ENCODE measurements at places on chromosomes 7 and 10.

DNA sequence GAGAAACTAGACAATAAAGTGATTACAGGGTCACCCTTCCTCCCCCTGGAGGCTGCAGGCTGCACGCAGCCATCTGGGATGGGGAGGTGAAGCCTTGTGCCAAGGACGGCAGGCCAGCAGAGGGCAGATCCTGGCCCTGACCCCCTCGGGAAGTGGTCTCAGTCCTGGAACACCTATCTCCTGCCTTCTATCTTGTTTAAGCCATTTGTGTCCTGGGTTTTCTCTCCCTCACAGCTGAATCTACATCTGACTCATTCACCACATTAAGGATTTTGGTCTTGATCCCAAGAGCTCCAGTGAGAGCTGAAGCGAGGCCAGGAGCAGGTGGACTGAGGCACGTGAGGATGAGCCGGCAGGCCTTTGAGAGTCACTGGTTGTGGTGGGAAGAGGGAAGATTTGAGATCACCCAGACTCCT lies 16.4 kb upstream of the PARP12 start:
- peak; percentile 79 for ATAC-seq

GRCh38 chr7:66145400-66146104 lies 30.9 kb downstream of the CRCP start:
- peak; percentile 7 for ATAC-seq

DNA sequence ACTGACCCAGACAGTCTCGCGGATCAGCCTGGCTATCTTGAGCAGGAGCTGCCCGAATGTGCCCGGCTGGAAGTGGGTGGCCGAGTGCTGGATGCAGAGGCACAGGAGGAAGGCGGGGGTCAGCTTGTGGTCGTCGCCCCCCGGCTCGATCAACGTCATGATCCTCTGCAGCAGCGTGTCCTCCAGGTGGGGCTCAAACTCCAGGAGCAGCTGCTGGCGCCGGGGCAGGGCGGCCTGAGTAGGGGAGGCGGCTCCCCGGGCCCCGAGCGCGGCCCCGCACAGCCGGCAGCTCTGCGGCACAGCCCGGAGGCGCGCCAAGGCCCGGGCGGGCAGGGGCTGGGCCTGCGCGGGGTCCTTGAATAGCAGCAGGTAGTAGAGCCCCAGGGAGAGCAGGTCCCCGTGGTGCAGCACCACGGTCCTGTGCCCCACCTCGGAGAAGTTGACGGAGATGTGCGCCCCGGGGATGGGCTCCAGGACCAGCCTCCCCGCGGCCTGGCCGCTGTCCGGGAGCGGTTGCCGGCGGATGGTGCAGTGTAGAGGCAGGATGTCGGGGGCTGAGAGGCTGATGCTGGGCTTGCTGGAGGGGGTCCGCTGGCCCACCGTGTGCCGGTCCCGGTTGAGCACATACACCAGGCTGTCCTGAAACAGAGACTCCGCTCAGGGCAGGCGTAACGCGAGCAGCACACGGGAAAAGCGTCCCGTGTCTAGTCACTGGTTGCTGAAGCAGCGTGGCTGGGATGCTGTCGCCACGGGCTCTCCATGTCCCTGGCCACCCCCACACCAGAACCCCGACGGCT lies 27.0 kb downstream of the PAPOLB start:
- ATAC-seq, result no peak

DNA sequence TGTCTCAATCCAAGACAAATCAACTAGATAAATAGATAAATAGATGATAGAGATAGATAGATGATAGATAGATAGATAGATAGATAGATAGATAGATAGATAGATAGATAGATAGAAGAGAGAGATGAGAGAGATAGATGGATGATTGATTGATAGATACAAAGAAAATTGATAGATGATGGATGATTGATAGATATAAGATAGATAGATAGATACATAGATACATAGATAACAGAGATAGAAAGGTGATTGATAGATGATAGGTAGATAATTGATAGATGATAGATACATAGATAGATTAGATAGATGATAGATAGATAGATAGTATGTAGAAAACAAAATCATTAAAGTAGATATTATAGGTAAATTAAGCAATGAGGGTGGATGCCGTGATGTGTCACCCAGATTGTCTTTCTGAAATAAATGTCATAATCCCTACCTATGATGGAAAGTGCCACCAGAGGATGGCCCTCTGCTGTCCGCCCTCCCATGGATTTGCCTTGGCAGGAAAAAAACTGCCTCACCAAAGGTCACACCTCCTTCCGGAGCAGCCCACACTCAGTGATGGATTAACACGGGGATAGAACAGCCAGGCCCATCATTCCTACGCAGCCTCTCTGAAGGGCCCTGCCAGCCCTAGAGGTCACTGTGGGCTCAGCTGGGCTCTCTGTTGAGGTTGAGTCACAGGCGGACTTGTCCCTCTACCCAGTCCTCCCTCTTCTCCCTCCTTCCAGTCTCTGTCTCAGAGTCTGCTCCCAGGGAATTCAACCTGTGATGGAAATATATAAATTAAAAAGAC lies 50.8 kb downstream of the KCNH2 start:
- ATAC-seq, result no peak

- ATAC-seq, result no peak
These were observed 7.3 kb upstream of the ZNF22 start for GRCh38 chr10:44993226-44993921.

DNA sequence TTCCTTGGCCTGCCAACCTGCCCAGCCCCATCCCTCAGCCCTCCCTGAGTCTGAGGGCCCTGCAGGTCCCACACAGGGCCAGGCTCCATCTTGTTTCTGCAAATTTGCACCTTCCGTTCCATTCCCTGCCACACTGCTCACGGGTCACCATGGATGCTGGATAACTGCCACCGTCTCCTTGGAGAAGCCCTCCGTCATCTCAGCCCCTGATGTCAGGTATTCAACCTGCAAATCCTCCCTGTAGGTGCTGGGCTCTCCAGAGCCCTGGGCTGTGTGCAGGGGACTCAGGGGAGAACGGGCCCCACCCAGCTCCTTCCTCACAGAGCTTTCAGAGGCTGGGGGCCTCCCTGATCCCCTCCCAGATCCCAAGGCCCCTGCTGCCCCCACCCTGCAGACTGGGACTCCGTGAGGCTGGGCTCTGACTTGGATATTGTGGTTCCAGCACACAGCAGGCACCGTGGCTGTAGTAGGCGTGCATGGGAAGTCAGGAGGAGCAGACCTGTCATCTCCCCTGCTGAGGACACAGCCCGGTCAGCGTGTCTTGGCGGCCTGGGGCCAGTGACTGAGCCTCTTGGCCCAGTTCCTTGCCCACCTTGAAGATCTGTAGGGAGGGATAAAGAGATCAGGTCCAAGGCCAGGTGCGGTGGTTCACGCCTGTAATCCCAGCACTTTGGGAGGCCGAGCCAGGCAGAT lies 121.7 kb upstream of the TNRC18 start:
- no peak for ATAC-seq

- ATAC-seq, result no peak
These were observed 1021.3 kb downstream of the XPNPEP1 start for GRCh38 chr10:108901781-108902618.

DNA sequence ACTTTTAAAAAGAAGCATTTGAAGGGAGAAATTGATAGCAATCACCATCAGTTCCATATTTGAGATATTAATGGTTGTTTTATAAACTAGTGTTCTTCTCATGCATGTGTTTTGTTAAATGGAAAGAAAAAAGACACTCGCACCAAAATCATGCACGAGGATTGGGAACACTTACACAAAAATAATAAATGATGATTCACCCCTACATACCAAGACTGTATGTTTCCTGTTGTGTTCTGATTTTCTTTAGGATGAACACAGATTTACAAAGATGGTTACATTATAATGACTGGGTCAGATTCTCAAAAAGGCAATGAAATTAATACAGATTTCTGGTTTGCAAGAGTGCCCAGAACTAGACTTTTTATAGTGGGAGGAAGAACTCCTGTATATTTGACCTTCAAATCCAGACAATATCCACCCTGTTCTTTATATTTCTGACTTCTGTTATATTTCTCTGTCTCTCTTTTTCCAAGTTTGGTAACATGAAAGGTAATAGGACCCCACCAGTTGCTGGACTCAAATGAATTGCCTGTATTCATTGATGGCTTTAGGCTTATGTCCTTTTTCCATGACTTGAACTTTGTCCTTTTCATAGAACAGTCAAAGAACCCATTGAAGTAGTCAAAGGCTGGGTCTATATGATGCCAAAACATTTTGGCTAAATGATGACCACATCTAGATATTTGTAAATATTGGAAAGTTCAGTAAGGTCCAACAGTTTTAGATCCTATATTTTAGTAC lies 54.4 kb downstream of the SEMA3A start:
- ATAC-seq, result peak; percentile 11

DNA sequence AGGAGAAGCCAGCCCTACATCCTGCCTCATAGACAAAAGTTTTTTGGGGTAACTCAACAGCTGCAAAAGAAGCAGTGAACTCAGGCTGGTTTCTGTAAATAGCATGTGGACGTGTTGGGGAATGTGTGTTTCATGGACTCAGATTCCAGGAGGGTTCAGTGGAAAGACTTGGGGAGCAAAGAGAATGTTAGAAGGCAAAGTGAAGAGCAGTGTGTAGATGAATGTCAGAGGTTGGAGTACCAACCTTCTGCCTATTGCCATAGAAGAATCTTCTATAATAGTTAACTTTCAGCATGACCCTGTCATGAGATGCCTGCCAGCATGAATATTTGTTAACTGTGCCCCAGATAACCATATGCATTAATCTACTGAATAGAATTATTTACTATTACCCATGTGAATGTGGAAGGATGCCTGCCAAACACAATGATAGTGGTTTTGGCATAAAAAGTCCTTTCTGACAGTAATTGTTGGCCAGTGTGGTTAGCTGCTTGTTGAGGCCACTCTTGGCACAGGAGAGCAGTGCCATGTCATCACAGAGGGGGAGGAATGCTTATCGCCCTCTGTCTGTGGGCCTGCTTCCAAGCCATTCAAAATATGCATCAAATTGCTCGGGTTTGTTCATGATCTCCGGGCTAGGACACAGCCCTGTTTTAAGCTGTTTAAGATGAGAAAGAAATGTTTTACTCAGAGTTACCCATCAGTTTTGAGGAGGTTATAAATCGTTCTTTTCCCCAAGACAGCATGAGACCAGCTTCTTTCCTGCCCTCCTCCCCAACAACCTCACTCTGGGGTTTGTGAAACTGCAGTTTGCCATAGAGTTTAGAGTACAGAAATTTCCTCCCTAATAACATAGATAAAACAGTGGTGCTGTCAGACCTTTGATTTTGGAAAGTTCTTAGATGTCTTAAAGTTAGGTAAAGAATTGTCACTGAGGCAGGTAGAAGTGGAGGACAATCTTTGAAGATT lies 165.3 kb downstream of the WNT2 start:
- ATAC-seq, result peak; percentile 79

DNA sequence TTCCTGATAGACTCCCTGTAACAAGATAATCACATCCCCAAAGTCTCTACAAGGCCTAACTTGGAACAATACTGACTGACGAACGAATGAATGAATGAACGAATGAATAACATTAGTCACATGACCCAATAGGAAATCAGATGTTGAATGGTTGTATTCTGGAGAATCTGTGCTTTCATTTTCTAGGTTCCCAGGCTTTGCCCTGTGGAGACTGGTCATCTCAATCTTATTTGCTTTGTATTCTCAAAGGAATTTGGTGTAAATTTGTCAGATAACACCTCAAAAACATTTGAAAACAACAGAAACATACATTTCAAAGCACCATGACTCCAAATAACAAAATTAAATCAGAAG lies 69.6 kb upstream of the COL1A2 start:
- ATAC-seq, result peak; percentile 39

DNA sequence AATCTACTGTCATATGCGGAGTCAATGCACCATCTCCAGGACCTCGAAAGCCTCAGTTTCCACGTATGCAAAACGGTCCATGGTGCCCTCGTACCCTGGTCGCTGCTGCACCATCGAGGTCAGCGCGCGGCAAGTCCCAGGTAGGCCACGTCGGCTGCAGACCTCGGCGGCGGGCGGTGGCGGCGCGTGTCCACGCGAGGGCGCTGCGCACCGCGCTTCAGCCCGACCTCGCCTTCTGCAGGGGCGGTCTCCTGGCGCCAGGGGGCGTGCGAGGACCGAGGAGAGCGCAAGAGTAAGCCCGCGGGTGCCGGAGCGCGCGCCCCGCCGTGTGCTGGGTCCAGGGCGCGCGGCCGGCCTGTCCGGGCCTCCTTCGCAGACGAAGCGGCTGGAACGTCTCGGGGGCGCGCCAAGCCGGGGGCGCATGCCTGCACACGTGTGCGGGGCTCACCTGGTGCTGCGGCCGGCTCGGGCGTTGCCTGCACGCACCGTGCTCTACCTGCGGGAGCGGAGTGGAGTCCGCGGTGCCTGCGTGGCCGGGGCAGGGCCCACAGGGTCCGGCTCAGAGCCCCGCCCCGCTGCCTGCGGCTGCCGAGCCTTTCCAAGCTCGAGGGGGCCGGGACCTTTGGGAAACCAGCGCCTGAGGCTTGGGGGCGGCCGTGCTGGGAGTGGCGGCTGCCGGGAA lies 54.0 kb downstream of the GLRX3 start:
- ATAC-seq, result peak; percentile 90

- ATAC-seq, result no peak
These were observed 12.6 kb downstream of the HOXA4 start for GRCh38 chr7:27117887-27118491.

DNA sequence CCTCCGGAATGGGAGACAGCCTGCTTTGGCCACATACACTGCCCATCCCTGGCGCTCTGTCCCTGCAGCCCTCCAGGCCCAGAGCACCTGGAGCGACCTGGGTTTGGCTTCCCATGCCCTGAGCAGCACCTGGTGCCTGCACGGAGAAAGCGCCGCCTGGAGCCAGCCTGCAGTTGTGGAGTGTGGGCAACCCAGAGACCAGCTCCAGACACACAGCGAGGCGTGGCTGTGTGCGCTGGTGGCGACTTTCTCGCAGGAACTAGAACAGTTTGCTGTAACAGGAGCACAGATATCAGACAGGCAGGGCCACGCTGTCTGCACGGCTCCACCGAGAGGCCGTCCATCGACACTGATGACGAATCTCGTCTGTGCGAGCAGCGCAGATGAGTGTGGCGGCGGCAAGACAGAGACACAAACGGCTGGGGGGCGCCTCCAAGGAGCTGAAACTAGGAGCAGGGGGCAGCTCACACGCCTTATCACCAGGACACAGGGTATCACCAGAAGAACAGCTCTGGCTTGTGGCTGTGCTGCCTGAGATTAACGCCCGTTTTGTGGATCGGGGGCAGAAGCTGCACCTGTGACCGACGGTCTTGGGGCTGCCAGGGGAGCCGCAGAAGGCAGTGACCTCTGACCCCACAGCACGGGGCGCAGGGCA lies 275.3 kb downstream of the DNAJB6 start:
- no peak for ATAC-seq

GRCh38 chr7:117219485-117219884 lies 103.4 kb downstream of the WNT2 start:
- ATAC-seq, result no peak
